ENCODE measurements at places on chromosomes 5 and 9.

- no peak for DNase-seq
These were observed 26.2 kb downstream of the SHB start for GRCh38 chr9:38042626-38043357.

- DNase-seq, result no peak
These were observed 105.8 kb downstream of the TTLL11 start for GRCh38 chr9:121987314-121987713.

DNA sequence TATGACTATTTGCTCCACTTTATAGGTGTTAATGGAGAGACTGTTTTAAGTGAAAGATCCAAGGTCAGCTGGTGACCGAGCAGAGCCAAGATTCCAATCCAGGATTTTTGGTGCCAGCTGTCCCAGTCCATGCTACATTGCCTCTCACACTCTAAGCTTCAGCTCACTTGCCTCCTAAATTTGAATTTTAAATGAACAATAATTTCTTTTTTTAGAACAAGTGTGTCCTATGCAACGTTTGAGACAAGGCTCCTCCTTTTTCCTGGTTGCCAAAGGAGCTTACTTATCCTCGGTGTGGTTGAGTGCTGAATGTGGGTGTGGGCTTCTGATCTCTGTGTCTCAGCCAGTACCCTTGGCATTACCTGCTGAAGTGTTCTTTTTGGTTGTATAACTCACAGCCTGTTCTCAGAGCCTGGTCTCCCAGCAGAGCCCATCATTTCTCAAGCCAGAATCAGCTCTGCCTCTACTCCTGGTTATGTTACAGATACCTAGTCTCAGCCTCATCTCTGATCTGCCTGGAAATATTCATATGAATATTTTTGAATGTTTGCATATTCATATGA is 4.0 kb upstream of the PRRC1 start:
- DNase-seq, result no peak

GRCh38 chr9:114503009-114503408 is 2.3 kb downstream of the WHRN start:
- DNase-seq, result no peak

DNA sequence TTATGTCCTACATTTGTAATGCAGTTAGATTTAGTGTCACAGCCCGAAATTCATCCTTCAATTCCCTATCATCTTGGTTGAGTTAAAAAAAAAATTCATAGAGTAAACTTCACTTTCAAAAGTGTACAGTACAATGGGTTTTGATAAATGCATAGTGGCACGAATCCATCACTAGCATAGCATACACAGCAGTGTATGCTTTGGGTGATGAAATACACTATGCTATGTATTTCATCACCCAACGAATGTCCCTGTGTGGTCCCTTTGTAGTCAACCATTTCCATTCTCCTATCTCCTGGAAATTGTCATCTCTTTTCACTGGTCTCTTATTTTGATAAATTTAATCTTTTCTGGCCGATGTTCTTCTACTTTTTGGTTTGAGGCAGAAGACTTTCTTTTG is 129.4 kb upstream of the BASP1 start:
- DNase-seq, result no peak

Data from activated CD4-positive, alpha-beta T cell treated with anti-CD3 and anti-CD28 coated beads, Interleukin-2, amount 50 U/mL, for 4 hours (primary cell).